ENCODE measurements at places on chromosomes 2 and 18. TPM values are rescaled to one million over a fixed set of nuclear protein-coding genes. Genes with fewer than 3 reads are reported as not detected.

The TCF4 gene
- 180 TPM for total RNA-seq

The NIF3L1 gene
- 55.3 TPM for total RNA-seq

DNA sequence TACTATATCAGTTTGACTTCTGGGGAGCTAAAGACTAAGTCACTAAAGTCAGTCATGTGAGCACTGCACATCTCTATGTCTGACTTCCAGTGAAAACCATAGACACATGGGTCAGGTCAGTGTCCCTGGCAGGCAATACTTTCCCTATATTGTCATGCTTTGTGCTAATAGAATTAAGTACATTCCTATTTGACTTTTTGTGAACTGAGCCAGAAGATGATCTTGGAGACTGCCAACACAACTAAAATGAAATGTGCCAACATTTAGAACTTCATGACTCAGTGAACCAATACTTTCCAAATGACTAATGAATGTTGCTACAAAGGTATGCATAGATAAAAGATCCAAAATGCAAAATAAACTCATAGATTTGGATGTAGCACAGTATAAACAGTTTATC lies 820.8 kb upstream of the FAM98A start:
- no peak for DNase-seq
- H3K27ac ChIP-seq, result no peak overlapping the region
- H3K4me1 ChIP-seq, result no peaks in the 10 kb centered on the region
- no peak overlapping the region for H3K4me3 ChIP-seq

DNA sequence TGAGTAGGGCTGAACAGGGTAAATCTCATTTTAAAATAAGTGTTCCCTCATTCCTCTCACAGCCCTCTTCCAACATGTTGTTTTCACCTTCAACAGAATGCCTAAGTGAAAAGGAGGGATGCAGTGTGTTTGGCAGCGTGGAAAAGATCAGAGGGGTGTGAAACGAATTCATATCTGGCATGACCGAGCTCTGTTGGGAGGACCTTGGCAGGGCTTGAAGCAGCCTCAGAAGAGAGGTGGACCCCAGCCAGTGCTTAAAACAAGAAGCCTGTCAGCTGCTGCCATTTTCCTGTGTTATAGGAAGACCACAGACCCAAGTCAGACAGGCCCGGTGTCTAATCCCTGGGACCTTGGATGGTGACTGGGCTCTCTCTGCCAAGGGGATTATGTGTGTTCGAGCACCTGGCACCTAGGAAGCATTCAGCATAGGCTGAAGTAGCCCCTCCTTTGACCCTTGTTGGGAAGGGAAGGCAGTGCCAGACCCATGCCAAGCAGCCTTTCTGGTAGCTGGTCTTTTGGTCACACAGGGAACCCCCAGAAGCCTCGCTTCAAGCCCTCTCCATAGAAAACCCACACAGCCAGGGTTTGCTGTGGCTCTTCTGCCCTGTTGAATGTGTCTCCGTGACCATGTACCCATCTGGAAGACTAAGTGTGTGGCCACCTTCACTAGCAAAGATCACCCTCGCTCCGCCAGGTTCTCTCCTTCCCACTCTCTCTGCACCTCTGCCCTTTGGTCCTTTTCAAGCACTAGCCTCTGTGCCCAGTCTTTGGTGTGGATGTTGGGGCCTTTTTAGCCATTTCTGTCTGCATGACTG lies 87.5 kb upstream of the ST3GAL5 start:
- peaks cover 13% of the 10 kb centered on the region for H3K4me1 ChIP-seq
- H3K4me3 ChIP-seq, result no peak overlapping the region
- no peaks in the 10 kb centered on the region for H3K36me3 ChIP-seq
- H3K27ac ChIP-seq, result peak overlapping the region; percentile 4

- H3K27ac ChIP-seq, result peak overlapping the region; percentile 26
- peaks cover 10% of the 10 kb centered on the region for H3K4me1 ChIP-seq
- no peak for DNase-seq
- no peaks in the 10 kb centered on the region for H3K36me3 ChIP-seq
- H3K4me3 ChIP-seq, result no peak overlapping the region
Measured at GRCh38 chr18:47912343-47912742, 18.1 kb downstream of the SMAD2 start.

DNA sequence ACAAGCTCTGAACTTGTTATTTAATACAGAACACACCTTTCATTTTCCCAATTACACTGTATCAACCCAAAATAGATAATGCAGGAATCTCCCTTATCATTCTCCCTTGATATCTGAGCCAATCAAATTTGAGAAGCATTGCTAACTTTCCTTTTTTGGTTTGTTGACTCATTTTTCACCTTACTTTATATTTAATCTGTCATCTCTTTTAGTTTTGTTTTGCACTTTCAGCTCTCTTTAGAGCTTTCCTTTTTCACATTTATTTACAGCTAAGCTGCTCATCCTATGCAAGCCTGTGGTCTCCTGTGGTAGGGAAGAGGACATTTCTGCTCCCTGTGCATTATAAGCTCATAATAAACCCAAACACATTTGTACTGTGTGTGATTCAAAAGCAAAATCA lies 50.1 kb downstream of the ITGAV start:
- no peak overlapping the region for H3K4me3 ChIP-seq
- H3K27me3 ChIP-seq, result no peaks in the 10 kb centered on the region
- no peaks in the 10 kb centered on the region for H3K4me1 ChIP-seq
- DNase-seq, result no peak
- H3K36me3 ChIP-seq, result peaks cover 12% of the 10 kb centered on the region
- no peak overlapping the region for H3K27ac ChIP-seq
